Dorsolateral prefrontal cortex (tissue), 122 donors: ENCODE measurements at places on chromosomes 1 and 21. TPM values are rescaled to one million over a fixed set of nuclear protein-coding genes. Genes with fewer than 3 reads are reported as not detected.

TAF1A gene
- total RNA-seq: 9.2 TPM

RAD54L gene
- 7.9 TPM for total RNA-seq

GFI1 gene
- total RNA-seq: not detected

LENEP gene
- total RNA-seq: not detected

INSRR gene
- 0.13 TPM for total RNA-seq

DNA sequence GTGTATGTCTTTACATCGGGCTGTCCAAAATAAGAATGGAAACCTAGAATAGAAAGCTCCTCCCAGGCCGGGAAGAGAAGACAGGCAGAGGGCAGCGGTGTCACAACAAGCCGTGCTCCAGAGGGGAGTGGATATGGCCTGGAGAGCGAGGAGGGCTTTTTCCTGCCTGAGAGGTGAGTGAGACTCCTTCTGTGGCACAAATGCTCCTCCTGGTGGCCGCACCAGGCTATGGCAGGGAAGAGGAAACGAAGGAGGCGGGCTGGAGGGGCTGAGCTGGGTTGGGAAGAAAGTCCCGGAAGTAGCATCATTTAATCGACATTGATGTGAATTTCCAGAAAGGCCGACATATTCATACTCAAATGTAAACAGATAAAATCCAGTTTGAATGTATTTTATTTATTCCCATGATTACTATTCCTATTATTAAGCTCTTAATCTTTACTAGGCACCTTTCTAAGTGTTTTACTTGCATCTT lies 54.7 kb downstream of the MEF2D start:
- DNase-seq: peak; percentile 84

WDR64 gene
- total RNA-seq: 1.4 TPM

DNA sequence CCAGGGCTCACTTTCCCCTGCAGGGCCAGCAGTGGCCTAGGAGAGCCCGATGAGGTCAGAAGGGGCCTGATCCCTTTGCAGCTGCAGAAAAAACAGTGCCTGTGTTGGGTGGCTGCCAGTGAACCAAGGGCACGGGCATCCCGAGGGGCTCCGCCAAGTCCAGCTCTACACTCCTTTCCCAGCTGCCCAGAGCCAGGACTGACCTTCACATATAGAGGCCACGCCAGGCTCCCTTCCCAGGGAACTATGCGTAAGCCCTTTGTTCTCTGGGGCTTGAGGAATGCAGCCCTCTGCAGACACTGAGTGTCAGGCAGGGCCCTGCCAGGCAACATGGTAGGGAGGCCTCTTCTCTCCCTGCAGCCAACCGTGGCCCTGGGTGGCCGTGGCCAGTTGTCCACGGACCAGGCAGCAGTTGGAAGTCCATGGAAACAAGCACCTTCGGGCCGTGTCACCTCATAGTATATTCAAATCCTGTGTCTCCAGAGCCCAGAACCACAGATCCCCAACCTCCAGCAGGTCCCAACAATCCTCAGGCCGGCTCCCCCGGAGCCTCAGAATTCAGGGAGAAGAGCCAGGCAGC lies 194.0 kb downstream of the NPHP4 start:
- DNase-seq: no peak

- no peak for DNase-seq
Measured at GRCh38 chr1:80633947-80634706, 1166.6 kb upstream of the ADGRL2 start.

DNA sequence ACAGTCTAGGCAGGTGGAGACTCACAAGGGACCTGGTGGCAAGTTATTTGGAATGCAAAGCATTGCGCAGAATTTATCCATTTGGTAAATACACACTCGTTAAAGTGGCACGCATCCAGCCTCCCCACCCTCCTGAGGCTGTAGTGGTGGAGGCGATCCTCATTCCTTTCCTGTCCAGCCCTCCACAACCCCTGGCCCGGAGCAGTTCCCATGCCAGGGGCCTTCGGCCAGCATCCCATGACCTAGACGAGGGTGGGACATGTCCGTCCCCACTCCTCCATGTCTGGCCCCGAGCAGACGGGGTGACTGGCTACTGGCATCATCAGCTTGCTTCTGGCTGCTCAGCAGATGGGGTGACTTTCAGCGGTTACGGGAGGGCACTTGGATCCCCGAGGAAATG lies 281.5 kb upstream of the VAMP3 start:
- no peak for DNase-seq

DNA sequence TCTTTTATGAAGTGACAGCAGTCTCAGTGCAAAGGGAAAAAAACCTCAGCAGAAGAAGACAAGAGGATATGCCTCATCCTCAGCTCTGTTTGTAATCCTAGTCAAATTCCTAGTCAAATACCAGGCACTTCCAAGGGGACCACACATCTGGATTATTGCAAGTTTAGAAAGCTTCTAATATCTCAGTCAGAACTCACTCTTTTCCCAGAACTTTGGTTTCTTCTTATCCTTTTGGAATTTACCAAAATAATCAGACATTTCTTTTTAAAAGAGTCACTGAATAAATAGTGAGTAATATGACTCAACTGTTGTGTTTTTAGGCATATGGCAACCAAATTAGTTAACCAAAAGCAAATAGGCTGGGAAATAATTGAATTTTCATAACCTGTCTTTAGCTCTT lies 47.8 kb downstream of the PRRX1 start:
- DNase-seq: no peak

DNA sequence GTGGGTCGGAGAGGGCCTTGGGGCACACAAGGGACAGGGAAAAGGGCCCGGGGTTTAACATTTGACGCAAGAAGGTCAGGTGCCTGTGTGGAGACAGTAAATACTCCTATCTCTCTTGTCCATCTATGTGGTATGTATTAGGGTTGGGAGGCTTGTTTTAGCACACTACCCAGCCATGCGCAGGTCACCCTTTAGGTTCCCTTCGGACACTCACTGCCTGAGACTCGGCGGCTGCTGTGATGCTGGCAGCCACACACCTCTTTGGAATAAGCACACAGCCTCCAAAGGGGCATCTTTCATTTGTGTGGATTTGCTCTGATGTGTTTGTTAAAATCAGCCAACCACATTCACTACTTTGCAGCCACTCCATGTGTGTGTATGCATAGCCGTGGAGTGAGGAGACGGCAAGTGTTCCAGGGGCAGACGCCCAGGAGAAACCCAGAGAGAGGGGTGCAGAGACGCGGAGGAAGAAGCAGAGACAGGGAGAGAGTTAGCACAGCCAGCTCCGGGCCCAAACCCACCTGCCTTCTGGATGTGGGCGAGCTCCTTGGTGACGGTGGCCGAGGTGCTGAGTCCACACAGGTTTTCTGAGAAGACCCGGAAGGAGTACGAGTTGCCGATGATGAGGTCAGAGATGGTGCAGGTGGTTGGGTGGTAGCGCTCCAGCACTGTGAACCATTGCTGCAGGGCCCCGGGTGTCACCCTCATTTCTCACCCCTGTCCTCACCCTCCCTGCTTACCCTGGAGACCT lies 5.7 kb downstream of the MYBPH start:
- no peak for DNase-seq

GRCh38 chr1:8818325-8818775 lies 910 bp upstream of the RERE start:
- no peak for DNase-seq

DNA sequence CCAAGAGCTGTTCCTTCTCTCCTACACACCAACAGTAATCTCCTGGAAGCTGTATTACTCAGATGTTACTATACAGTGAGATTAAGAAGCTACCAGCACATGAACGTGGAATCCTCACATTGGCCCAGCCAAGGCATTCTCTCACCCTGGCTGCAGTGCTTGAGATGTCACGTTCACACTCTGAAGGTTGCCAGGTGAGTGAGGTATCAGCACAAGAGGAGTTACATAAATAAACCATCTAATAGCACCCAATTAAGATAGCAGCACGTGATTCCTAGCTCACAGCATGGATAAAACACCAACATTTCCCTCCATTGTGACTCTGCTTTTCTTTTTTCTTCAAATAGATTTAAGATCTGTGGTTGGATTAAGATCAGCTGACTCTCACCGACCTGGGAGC lies 182.8 kb downstream of the PLPP3 start:
- DNase-seq: no peak

DNA sequence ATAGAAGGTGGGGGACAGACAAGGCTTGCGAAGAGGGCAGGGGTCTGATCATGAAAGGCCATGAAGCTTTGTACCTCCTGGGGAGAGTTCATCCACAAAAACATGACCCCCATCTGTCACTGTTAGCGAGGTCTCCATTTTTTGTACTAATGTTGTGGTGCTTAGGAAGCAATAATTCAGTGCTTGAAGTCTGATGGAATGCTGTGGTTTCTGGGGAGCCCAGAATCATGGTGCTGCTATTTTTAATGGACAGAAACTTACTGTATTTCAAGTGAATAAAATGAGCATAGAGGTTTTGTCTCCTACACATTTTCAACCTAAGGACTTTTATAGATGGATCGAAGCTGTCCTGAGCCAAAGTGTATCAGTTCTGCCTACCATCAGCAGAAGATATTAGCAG lies 28.2 kb upstream of the RGL1 start:
- no peak for DNase-seq
